Common myeloid progenitor, CD34-positive (primary cell): ENCODE measurements at places on chromosomes 6 and 20.

DNA sequence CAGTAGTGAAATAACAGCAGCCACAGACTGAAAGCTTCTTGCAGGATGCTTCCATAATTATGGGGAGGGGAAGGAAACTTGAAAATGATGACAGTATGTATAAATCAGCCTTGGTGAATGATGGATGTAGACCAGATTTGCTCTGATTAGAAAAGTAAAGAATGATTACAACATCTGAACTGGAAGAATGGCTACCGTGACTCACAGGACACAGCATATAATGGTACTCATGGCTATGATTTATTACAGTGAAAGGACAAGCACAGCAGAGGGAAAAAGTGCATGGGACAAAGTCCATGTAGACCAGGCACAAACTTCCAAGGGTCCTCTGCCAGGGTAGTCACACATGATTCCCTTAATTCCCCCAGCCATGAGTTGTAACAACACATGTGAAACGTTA is 70.7 kb upstream of the POPDC3 start:
- H3K27me3 ChIP-seq, result no peaks in the 10 kb centered on the region
- no peaks in the 10 kb centered on the region for H3K4me1 ChIP-seq
- no peaks in the 10 kb centered on the region for H3K36me3 ChIP-seq
- H3K27ac ChIP-seq, result no peak overlapping the region
- DNase-seq, result no peak

GRCh38 chr6:124872361-124873065 is 89.7 kb upstream of the RNF217 start:
- no peak overlapping the region for H3K27ac ChIP-seq
- no peaks in the 10 kb centered on the region for H3K4me1 ChIP-seq
- H3K4me3 ChIP-seq, result no peak overlapping the region
- DNase-seq, result no peak
- no peaks in the 10 kb centered on the region for H3K27me3 ChIP-seq

- no peaks in the 10 kb centered on the region for H3K27me3 ChIP-seq
- H3K27ac ChIP-seq, result no peak overlapping the region
- peaks cover 23% of the 10 kb centered on the region for H3K4me1 ChIP-seq
- no peaks in the 10 kb centered on the region for H3K36me3 ChIP-seq
- DNase-seq, result no peak
- no peak overlapping the region for H3K4me3 ChIP-seq
These were observed 1.9 kb downstream of the TBPL1 start for GRCh38 chr6:133954657-133955576.

GRCh38 chr6:72649032-72649984 is 27.4 kb downstream of the KCNQ5 start:
- H3K27me3 ChIP-seq, result no peaks in the 10 kb centered on the region
- H3K4me1 ChIP-seq, result no peaks in the 10 kb centered on the region
- H3K4me3 ChIP-seq, result no peak overlapping the region
- H3K36me3 ChIP-seq, result no peaks in the 10 kb centered on the region

DNA sequence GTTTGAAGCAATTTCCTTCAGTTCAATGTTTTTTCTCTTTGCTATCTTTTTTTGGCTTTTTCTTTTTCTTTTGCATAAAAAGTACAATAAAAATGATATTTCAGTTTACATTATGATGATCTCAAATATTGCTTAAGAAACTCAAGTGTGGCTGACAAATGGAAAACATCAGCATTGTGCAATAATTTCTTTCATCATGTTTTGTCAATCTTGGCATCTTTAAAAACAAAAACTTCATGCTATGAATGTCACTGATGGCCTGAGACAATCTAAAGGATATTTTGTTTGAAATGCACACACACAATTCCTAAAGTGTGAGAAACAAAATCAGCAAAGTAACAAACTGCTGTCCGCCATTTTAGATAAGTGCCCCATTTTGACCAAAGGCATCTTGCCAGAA is 13.9 kb upstream of the MTCL3 start:
- no peaks in the 10 kb centered on the region for H3K36me3 ChIP-seq
- H3K27me3 ChIP-seq, result peaks cover 16% of the 10 kb centered on the region
- no peaks in the 10 kb centered on the region for H3K4me1 ChIP-seq
- DNase-seq, result no peak

GRCh38 chr6:159008656-159009288 is 8.8 kb upstream of the RSPH3 start:
- no peak overlapping the region for H3K27ac ChIP-seq
- peaks cover 12% of the 10 kb centered on the region for H3K4me1 ChIP-seq
- peak; percentile 73 for DNase-seq
- H3K27me3 ChIP-seq, result no peaks in the 10 kb centered on the region

GRCh38 chr6:90249458-90249857 is 47.2 kb downstream of the BACH2 start:
- DNase-seq, result no peak
- no peaks in the 10 kb centered on the region for H3K36me3 ChIP-seq
- H3K4me1 ChIP-seq, result no peaks in the 10 kb centered on the region
- H3K27me3 ChIP-seq, result no peaks in the 10 kb centered on the region
- H3K4me3 ChIP-seq, result no peak overlapping the region

DNA sequence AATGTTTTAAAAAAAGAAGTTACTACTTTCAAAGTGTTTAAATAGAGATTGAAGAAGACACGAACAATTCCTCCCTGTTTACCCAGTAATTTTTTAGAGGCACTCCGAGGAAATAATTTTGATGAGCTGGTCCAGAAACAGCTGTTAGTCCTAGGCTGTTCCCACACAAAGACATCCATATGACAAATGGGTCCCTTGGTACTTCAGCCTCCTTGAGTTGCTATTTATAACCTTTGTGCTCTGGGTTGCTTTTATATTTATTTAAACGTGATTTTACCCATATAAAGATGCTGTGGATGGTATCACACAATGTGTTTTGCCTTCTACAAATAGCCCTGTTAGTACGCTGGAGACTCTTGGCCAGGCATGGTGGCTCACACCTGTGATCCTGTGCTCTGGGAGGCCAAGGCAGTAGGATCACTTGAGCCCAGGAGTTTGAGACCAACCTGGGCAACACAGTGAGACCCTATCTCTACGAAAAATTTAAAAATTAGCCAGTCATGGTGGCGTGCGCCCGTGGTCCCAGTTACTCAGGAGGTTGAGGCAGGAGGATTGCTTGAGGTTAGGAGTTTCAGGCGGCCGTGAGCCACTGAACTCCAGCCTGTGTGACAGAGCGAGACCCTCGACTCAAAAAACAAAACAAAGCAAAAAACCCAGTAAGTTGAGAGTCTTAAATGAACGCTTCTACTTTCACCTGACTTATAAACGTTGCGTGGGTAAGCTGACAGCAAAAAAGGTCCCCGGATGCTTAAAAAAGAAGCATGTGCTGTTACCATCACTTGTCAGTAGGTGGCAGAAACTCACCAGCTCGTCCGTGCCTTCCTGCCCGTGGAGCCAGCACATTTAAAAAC is 56.9 kb upstream of the ARMH2 start:
- DNase-seq, result peak; percentile 90
- no peaks in the 10 kb centered on the region for H3K27me3 ChIP-seq
- H3K36me3 ChIP-seq, result peaks cover 69% of the 10 kb centered on the region
- no peak overlapping the region for H3K4me3 ChIP-seq
- H3K27ac ChIP-seq, result no peak overlapping the region

DNA sequence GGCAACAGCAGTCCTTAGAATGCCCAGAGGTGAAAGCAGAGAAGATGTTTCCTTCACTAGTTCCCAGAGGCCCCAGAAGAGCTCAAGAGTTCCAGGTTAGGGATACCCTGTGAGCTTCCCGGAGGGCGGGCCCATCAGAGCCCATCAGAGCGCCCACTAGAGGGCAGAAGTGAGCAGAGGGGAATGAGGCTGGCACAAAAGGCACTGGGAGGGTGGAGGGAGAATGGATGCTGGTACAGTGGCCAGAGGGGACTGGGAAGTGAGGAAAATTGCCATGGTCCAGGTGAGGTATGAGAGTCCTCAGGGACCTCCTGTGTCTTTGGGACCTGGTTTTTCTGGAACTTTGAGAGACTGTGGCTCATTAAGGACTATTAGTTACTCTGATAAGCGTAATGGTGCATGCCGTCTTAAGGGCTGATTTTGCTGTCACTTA is 57.3 kb downstream of the LINC00237 start:
- H3K36me3 ChIP-seq, result no peaks in the 10 kb centered on the region
- H3K4me1 ChIP-seq, result no peaks in the 10 kb centered on the region
- peaks cover 42% of the 10 kb centered on the region for H3K27me3 ChIP-seq
- peak; percentile 26 for DNase-seq
- H3K4me3 ChIP-seq, result no peak overlapping the region

DNA sequence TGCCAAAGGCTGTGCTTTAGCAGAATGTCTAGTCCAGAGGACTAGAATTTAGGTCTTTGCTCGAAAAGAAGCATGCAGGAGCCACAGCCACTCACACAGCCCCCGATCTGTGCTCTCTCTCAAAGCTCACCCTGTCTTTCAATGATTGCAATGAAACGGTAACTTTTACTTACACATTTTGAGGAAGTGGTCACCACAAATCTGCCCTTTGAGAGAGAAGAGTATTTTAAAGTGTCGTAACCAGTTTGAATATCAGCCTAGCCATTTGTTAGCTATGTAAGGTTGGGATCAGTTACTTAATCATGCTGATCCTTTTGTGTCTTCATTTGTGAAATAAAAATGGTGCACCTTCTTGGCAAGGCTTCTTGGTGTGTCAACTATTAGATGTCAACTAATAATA is 209.0 kb downstream of the TFAP2A start:
- H3K27ac ChIP-seq, result no peak overlapping the region
- H3K4me1 ChIP-seq, result no peaks in the 10 kb centered on the region
- H3K36me3 ChIP-seq, result no peaks in the 10 kb centered on the region

DNA sequence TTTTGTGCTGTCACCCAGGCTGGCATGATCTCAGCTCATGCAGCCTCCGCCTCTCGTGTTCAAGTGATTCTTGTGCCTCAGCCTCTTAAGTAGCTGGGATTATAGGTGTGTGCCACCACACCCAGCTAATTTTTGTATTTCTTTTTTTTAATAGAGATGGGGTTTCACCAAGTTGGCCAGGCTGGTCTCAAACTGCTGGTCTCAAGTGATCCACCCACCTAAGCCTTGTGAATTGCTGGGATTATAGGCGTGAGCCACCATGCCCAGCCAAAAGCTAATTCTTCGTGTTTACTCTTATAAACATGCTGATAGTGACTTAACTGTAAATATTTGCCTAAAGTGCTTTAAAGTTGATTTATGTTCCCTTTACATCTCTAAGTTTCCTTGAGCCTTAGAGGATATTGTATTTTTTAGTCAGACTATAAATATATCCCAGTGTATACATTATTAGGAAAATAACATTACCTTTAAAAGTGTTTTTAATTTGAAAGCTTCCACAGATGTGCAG is 91.7 kb downstream of the COL21A1 start:
- H3K27ac ChIP-seq, result no peak overlapping the region
- H3K4me1 ChIP-seq, result no peaks in the 10 kb centered on the region
- no peaks in the 10 kb centered on the region for H3K36me3 ChIP-seq
- no peak for DNase-seq

GRCh38 chr6:32224696-32225095 is 829 bp upstream of the NOTCH4 start:
- H3K4me1 ChIP-seq, result no peaks in the 10 kb centered on the region
- H3K27ac ChIP-seq, result no peak overlapping the region
- no peaks in the 10 kb centered on the region for H3K36me3 ChIP-seq
- DNase-seq, result no peak
- no peaks in the 10 kb centered on the region for H3K27me3 ChIP-seq

DNA sequence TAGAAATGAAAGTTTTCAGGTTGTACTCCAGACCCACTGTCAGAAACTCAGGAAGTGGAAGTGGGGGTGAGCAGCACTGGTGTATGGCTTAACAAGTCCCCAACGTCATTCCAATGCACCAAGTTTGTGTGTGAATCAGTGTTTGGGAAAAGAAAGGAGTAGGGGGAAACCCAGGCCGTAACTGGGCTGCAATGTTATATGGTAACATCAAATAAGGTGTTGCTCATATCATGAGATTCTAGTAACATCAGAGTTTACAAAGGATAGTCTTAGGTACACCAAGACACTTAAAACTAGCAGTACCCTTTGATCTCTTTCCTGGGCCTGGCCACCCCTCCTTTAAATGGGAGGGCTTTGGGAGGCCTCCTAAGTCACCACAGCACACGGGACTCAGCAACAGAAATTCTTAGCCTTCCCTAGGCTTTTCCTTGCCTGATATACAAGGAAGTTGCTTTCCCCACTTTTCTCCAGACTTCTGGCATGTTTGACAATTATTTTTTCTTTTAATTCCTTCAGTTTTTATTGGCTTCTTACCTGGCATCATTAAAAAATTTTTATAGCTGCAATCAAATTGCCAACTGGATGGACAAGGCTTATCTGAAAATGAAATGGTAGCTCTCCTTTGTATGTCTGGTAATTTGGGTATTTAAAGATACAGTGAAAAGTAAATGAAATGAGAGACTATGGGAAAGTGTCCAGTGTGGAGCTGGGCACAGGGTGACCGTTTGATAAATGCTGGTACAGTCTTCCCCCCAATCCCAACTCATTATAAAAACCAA is 15.1 kb downstream of the E2F3 start:
- H3K4me3 ChIP-seq, result no peak overlapping the region
- H3K4me1 ChIP-seq, result peaks cover 85% of the 10 kb centered on the region
- no peaks in the 10 kb centered on the region for H3K27me3 ChIP-seq

- H3K4me1 ChIP-seq, result peaks cover 19% of the 10 kb centered on the region
- no peak overlapping the region for H3K27ac ChIP-seq
- H3K4me3 ChIP-seq, result no peak overlapping the region
- H3K36me3 ChIP-seq, result peaks cover 48% of the 10 kb centered on the region
These were observed 2.3 kb downstream of the RNF114 start for GRCh38 chr20:49938173-49939163.

GRCh38 chr6:152783217-152783878 is 32.8 kb downstream of the VIP start:
- H3K27ac ChIP-seq, result no peak overlapping the region
- no peak overlapping the region for H3K4me3 ChIP-seq
- H3K27me3 ChIP-seq, result no peaks in the 10 kb centered on the region

GRCh38 chr6:41770381-41771057 is 9.2 kb downstream of the FRS3 start:
- peaks cover 6% of the 10 kb centered on the region for H3K4me1 ChIP-seq
- no peaks in the 10 kb centered on the region for H3K27me3 ChIP-seq
- H3K4me3 ChIP-seq, result no peak overlapping the region
- DNase-seq, result no peak

GRCh38 chr20:20219016-20219415 is 148.9 kb upstream of the INSM1 start:
- no peak for DNase-seq
- H3K4me1 ChIP-seq, result no peaks in the 10 kb centered on the region
- no peak overlapping the region for H3K27ac ChIP-seq
- H3K36me3 ChIP-seq, result no peaks in the 10 kb centered on the region

DNA sequence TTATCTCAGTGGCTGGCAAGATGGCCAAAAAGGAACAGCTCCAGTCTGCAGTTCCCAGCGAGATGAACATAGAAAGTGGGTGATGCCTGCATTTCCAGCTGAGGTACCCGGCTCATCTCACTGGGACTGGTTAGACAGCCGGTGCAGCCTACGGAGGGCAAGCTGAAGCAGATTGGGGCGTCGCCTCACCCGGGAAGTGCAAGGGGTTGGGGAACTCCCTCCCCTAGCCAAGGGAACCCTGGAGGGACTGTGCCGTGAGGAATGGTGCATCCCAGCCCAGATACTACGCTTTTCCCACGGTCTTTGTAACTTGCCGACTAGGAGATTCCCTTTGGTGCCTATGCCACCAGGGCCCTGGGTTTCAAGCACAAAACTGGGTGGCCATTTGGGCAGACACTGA is 324.7 kb downstream of the GJA1 start:
- H3K27me3 ChIP-seq, result no peaks in the 10 kb centered on the region
- no peak overlapping the region for H3K4me3 ChIP-seq
- H3K4me1 ChIP-seq, result no peaks in the 10 kb centered on the region
- H3K27ac ChIP-seq, result no peak overlapping the region

- H3K27ac ChIP-seq, result no peak overlapping the region
- no peaks in the 10 kb centered on the region for H3K36me3 ChIP-seq
- DNase-seq, result no peak
- no peaks in the 10 kb centered on the region for H3K4me1 ChIP-seq
These were observed 188.9 kb downstream of the ATXN1 start for GRCh38 chr6:16572317-16572716.
